Kidney (tissue), 22 donors: ENCODE measurements at places on chromosomes 2 and 18. TPM values are rescaled to one million over a fixed set of nuclear protein-coding genes. Genes with fewer than 3 reads are reported as not detected.

The LBX2 gene
- total RNA-seq, result 2.5 TPM

The DNER gene
- 16.5 TPM for total RNA-seq

The MPP4 gene
- total RNA-seq, result 0.19 TPM

The CNDP1 gene
- 1.4 TPM for total RNA-seq

The UGT1A5 gene
- 2.1 TPM for total RNA-seq

The ANKRD30B gene
- total RNA-seq, result not detected

The GCA gene
- 45.6 TPM for total RNA-seq

The CACNB4 gene
- 2.2 TPM for total RNA-seq

The UPP2 gene
- total RNA-seq, result 0.19 TPM

The GPR17 gene
- 0.50 TPM for total RNA-seq

The CYRIA gene
- total RNA-seq, result 11.8 TPM

The LTBP1 gene
- total RNA-seq, result 39.8 TPM

The REG3A gene
- not detected for total RNA-seq

The TDRD15 gene
- total RNA-seq, result 0.06 TPM

The GTF2A1L gene
- total RNA-seq, result 0.76 TPM

The RSAD2 gene
- 4.5 TPM for total RNA-seq

The DYNAP gene
- not detected for total RNA-seq

The EPB41L3 gene
- 44.6 TPM for total RNA-seq

The SLC16A14 gene
- 6.6 TPM for total RNA-seq

The LHCGR gene
- total RNA-seq, result not detected

The PLEK gene
- 17.3 TPM for total RNA-seq

The HMSD gene
- total RNA-seq, result 1.4 TPM

The MERTK gene
- total RNA-seq, result 32.2 TPM

The GPR75 gene
- total RNA-seq, result 2.4 TPM

The GNLY gene
- 5.5 TPM for total RNA-seq

The G6PC2 gene
- total RNA-seq, result not detected

The FOXI3 gene
- total RNA-seq, result not detected

The SPATA3 gene
- total RNA-seq, result not detected
